Ammon's horn (tissue), 1 donor: ENCODE measurements at places on chromosomes 4 and X.

DNA sequence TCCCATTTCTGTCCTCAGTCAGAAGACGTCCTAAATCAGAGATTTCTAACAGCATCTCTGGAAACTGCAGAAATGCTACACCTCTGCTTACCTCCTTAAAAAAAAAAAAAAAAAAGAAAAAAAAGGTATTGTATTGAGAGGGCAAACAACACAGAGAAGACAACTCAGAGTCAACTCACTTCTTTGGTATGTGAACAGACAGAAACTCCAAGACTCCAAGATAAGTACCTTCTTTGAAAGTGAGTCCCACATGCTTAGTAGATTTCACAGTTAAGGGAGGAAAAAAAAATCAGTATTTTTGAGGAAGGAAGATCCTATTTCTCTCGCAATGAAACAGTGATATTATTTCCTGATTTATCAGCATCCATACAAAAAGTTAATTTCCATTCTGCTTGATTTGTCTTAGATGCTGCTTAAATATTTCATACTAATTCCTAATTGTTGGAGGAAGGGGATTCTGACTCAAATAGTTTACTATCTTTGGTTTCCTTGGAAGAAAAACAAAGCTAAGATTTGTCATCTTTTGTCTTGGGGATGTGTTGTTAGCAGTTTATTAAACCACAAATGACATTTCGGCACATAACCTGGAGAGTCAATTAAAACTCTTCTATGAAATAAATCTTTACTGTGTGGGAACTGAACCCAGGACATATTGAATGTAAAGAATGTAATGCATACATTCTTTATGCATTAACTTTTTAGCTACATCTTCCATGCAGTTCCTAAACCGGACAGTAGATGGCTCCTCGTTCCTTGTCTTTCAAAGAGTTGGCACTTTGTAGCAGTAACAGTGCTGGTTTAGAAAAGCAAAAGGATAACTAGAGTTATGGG is 4.7 kb downstream of the RASGEF1B start:
- peak; percentile 87 for DNase-seq

DNA sequence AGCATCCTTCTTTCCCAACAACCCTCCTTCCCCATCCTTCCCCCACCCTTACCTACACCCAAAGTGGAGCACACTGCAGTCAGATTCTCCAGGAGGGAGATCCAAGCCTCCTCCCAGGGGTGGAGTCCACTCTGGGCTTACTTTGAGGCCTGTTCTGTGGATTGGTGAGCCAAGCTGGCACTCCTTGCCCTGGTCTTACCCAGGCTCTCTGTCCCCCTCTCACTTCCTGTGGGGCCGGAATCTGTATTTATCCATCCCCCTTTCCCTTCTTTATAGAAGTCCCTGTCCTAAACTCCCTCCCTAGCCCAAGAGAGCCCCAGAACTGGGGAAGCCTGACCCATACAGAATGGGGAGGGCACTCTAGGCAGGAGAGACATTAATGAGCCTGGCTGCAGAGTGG is 3.2 kb upstream of the TSPYL2 start:
- DNase-seq, result no peak

- no peak for DNase-seq
These were observed 48.8 kb upstream of the PITX2 start for GRCh38 chr4:110671679-110672078.

GRCh38 chrX:118884552-118885138 is 61.0 kb downstream of the ZCCHC12 start:
- DNase-seq, result no peak

DNA sequence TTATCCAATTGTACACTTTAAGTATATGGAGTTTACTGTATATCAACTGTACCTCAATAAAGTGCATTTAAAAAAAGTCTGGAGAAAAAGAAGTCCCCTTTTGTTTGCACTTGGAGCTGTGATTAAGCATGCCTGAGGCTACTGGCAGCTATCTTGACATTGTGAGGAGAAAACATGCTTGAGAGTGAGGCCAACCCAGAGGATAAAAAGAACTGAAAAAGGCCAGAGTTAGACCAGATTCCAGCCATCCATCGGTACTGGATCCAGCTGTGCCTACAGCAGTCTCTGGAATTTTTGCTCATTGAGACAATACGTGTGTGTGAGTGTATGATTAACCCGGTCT is 57.4 kb downstream of the LGI2 start:
- no peak for DNase-seq

DNA sequence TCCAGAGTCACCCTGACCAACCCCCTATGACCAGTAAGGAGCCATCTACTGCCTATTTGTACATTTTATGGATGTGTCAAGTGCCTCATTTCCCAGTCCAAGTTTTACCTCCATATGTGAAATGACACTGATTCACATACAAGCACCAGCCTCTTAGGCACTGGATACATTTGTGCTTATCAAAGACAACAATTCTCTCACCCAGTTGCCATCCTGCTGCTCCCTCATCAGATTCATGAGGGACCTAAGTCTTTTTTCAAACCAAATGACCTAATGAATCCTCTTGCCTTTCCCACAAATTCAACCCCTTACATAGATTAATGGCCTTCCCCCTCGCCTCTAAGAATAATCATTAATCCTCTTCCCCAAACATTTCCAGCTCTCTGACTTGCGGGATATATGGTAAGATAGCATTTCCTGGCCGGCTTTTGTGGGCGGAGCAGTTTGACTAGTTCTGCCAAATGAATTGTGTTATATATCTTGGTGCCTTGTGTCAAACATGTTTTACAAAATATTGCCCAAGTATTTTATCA is 233.9 kb downstream of the ARAP2 start:
- DNase-seq, result no peak

- no peak for DNase-seq
These were observed 48.4 kb downstream of the KCNIP4 start for GRCh38 chr4:21900211-21900610.

DNA sequence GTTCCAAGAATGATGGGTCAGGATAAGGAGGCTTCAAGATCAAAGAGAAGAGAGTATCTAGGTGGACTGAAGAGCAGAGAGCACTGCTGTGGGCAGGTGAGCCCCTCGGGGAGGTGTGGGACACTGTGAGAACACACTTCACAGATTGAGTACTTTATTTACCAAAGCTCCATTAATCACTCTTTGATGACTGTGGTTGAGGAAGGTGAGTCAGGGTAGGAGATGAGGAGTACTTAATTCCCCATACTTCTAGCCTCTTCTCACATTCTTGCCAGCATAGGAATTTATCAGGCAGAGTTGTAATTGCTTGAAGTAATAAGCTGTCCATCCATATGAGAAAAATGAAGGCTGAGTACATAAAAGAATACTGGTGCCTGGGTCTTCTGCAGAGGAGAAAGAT is 375.3 kb downstream of the PCDH10 start:
- no peak for DNase-seq

DNA sequence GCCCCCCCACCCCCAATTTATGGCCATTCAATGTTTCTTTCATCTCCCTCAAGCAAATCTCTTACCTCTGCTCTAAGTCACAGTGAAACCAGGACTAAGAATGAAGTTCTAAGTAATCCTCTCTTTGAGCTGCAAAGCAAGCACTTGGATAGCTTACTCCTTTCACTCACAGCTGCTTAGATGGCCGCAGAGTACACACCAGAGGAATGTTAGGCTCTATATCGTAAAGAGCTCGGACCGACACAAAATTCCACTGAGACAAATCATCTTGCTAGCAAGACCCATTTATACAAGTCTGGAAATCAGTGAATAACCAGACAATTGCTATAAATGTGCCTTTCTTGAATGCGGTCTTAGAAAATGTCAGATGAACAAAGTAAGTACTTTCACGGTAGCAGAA is 135.0 kb downstream of the IDS start:
- no peak for DNase-seq

GRCh38 chr4:63233671-63234070 is 1175.6 kb downstream of the TECRL start:
- DNase-seq, result no peak

DNA sequence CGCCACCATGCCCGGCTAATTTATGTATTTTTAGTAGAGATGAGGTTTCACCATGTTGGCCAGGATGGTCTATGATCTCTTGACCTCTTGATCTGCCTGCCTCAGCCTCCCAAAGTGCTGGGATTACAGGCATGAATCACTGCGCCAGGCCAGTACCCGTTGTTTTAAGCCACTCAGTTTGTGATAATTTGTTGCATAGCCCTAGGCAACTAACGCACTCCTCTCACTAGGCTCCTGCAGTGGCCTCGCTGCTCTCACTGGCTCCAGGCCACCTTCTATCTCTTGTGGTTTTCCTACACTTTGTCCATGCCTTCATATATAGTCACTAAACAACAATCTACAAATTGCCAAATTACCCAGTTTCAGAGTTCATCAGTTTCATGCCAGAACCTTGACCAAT is 58.1 kb downstream of the DCHS2 start:
- DNase-seq, result no peak

GRCh38 chr4:170988446-170988845 is 824.8 kb upstream of the GALNTL6 start:
- no peak for DNase-seq

DNA sequence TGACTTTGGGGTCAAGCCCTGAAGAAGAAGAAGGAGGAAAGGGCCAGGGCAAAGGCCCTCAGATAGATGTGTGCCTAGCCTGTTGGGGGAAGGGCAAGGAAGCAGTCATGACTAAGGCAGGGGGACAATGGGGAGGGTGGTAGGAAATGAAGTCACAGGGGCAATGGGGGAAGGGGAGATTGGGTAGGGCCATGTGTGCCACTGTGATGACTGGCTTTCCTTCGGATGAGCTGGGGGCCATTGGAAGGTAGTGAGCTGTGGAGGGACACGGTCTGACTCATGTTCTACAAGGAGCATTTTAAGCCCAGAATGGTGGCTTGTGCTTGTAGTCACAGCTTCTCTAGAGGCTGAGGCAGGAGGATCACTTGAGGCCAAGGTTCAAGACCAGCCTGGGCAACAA is 642.0 kb downstream of the MID1IP1 start:
- no peak for DNase-seq

DNA sequence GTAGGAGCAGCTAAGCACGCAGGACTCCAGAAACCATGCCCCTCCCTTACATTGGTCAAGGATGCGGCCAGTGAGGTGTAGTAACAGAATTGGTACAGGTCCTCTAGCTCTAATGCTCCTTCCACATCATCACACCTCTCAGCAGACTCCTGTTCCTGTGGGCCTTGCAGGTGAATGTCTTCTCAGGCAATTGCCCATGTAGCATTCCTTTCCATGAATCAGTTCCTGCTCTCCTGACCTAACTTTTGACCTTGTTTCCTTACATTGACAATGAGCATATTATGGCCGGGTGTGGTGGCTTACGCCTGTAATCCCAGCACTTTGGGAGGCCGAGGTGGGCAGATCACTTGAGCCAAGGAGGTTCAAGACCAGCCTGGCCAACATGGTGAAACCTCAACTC is 31.3 kb downstream of the MAP7D3 start:
- no peak for DNase-seq

DNA sequence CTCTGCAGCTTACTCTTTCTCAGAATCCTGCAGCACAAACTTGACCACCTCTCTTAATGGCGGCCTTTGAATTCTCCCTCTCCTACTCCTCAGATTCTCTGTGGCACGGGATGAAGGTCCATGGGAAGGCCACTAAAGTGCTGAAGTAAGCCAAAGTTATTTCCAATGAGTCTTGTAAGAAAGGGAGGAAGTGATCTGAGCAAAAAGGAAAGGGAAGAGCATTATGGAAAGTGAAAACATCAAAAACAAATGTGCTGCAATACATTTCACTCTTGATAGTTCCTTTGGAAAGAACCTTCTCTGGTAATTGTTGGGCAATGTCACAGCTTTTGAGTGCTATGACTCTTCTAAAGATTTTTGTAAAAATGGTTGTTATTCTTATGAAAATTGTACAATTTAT is 54.3 kb upstream of the CAMK2D start:
- DNase-seq, result peak; percentile 25

- peak; percentile 67 for DNase-seq
These were observed 4.3 kb upstream of the SHROOM3 start for GRCh38 chr4:76430519-76431388.

DNA sequence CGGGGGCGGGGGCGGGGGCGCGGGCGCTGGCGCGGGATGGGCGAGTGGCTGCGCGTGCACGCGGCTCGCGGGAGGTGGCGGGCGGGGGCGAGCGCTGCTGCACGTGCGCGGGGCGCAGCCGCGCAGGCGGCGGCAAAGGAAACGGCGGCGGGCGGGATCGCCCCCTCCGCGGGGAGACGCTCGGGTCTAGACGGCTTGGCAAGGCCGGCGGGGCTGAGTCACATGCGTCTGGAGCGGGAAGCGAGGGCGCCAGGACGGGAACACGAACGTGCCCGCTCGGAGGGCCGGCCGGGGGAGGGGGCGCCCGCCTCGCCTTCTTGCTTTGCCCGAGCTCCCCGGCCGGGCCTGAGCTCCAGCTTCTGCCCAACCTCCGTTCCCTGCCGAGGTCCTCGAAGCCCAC is 4.3 kb upstream of the HAUS7 start:
- DNase-seq, result peak; percentile 30

DNA sequence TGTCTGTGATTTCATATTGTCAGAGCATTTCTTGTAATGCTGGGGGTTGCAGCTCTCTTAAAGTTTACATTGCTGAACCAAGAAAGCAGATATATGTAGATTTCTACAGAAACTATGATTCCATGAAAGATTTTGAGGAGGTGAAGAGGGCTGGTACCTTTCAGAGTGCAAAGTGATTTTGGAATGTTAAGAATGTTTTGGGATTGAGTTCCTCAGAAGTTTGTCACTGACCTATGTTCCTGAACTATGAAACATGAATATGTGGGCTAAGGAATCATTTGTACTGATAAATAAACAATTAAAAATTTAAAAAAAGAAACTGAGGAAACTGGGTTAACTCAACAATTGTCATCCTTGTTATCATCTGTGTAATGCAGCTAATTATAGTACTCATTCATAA is 12.3 kb upstream of the CHIC2 start:
- DNase-seq, result no peak

DNA sequence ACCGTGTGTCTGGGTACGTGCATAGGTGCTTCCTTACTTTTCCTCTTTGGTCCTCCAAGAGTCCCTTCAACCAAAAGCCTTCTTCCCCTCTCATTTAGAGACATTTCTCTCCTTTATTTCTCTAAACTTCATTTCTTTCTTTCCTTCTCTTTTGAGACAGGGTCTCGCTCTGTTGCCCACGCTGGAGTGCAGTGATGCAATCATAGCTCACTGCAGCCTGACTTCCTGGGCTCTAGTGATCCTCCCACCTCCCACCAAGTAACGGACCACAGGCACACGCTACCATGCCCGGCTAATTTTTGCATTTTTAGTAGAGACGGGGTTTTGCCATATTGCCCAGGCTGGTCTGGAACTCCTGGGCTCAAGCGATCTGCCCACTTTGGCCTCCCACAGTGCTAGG is 42.2 kb downstream of the ACOX3 start:
- DNase-seq, result no peak

DNA sequence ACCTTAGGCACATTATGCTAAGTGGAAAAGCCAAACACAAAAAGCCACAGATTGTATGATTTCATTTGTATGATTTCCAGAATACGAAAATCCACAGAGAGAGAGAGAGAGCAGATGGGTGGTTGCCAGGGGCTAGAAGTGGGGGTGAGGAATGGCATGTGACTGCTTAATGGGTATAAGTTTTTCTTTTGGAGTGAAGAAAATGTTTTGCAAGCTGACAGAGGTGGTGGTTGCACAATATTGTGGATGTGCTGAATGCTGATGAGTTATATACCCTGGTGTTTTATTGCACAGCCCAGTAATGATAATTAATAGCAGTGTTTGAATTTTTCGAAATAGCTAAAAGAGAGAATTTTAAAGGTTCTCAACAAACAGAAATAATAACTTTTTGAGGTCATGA is 386.1 kb upstream of the HS3ST1 start:
- no peak for DNase-seq

- DNase-seq, result no peak
These were observed at the start of gene SYTL4 for GRCh38 chrX:100731441-100732281. Gene SYTL4, minus strand, starts transcription at chrX:100732121. Its CDS starts 30,084 bp downstream, at chrX:100702037.

GRCh38 chrX:11666164-11666563 is 444 bp upstream of the ARHGAP6 start:
- DNase-seq, result no peak
